IPS DF 6.9 (cell line): ENCODE measurements at places on chromosomes 7 and 10.

- H3K4me3 ChIP-seq = no peak overlapping the region
- no peaks in the 10 kb centered on the region for H3K4me1 ChIP-seq
- H3K27me3 ChIP-seq = no peaks in the 10 kb centered on the region
Measured at GRCh38 chr7:55242613-55243012, 122.5 kb upstream of the LANCL2 start.

GRCh38 chr7:46028246-46028645 is 107.2 kb upstream of the IGFBP3 start:
- no peak overlapping the region for H3K27ac ChIP-seq
- H3K27me3 ChIP-seq = no peaks in the 10 kb centered on the region
- H3K4me3 ChIP-seq = no peak overlapping the region
- no peaks in the 10 kb centered on the region for H3K36me3 ChIP-seq

DNA sequence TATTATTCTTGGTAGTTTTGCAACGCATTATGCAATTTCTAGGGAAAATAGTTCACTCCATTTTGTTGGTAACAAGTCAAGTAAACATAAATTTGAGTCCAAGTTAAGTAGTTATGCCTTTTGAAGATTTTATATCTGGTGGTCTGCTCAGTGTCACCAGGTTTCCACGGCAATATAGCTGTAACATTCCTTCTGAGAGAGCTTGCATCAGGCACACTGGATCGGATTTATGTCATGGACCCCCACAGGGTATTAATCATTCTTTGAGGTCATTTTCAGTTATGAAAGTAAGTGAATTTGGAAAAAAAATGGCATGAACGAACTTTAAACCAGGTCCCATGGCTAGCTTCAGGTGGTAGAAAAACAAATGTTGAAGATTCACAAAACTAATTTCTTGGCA is 136.3 kb downstream of the POLR1F start:
- DNase-seq = no peak
- no peaks in the 10 kb centered on the region for H3K27me3 ChIP-seq
- no peak overlapping the region for H3K4me3 ChIP-seq

DNA sequence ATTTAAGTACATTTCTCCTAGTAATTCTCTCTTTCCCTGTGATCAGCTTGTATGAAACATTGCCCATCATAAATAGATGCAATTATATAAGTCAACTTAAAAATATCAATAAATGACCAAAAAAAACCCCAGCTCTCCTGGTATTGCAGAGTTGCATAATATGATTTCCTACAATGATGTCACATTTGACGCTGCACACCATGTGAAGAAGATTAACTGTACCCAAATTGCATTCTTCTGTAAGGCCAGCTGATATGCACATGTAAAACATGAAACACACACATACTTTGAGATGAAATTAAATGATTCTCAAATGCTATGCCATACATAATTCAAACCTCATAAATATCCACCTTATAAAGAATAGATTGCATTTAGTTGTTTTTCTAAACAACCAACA is 115.5 kb downstream of the AGMO start:
- no peak for DNase-seq
- no peak overlapping the region for H3K4me3 ChIP-seq
- H3K36me3 ChIP-seq = no peaks in the 10 kb centered on the region
- no peak overlapping the region for H3K27ac ChIP-seq

- no peak overlapping the region for H3K27ac ChIP-seq
- no peaks in the 10 kb centered on the region for H3K36me3 ChIP-seq
- DNase-seq = no peak
- no peaks in the 10 kb centered on the region for H3K4me1 ChIP-seq
Measured at GRCh38 chr10:119368991-119369869, 161.9 kb downstream of the GRK5 start.

GRCh38 chr7:141664450-141664849 is 37.5 kb downstream of the DENND11 start:
- no peak overlapping the region for H3K4me3 ChIP-seq
- peaks cover 11% of the 10 kb centered on the region; the same call in 1 of the 2 replicates for H3K36me3 ChIP-seq
- H3K4me1 ChIP-seq = no peaks in the 10 kb centered on the region
- no peaks in the 10 kb centered on the region for H3K27me3 ChIP-seq

GRCh38 chr7:50739744-50740435 is 42.8 kb downstream of the GRB10 start:
- H3K27ac ChIP-seq = no peak overlapping the region
- H3K4me3 ChIP-seq = no peak overlapping the region
- H3K4me1 ChIP-seq = peaks cover 5% of the 10 kb centered on the region; the same call in 1 of the 2 replicates

- no peak for DNase-seq
- H3K27ac ChIP-seq = no peak overlapping the region
- H3K27me3 ChIP-seq = no peaks in the 10 kb centered on the region
- H3K4me1 ChIP-seq = peaks cover 3% of the 10 kb centered on the region; the same call in 1 of the 2 replicates
- H3K36me3 ChIP-seq = no peaks in the 10 kb centered on the region
- H3K4me3 ChIP-seq = no peak overlapping the region
Measured at GRCh38 chr7:90903841-90904240, 307.7 kb downstream of the CDK14 start.

- H3K27me3 ChIP-seq = no peaks in the 10 kb centered on the region
- H3K36me3 ChIP-seq = no peaks in the 10 kb centered on the region
Measured at GRCh38 chr7:105691680-105692564, 110.6 kb upstream of the EFCAB10 start.

- H3K4me1 ChIP-seq = no peaks in the 10 kb centered on the region
- H3K27ac ChIP-seq = no peak overlapping the region
- H3K4me3 ChIP-seq = no peak overlapping the region
- no peak for DNase-seq
Measured at GRCh38 chr10:71795248-71795647, 21.9 kb upstream of the VSIR start.

- H3K36me3 ChIP-seq = no peaks in the 10 kb centered on the region
- no peak overlapping the region for H3K4me3 ChIP-seq
- no peak overlapping the region for H3K27ac ChIP-seq
- H3K27me3 ChIP-seq = no peaks in the 10 kb centered on the region
Measured at GRCh38 chr10:43091846-43092245, 15.0 kb downstream of the RET start.

- no peak overlapping the region for H3K27ac ChIP-seq
- H3K4me3 ChIP-seq = no peak overlapping the region
- no peaks in the 10 kb centered on the region; the same call in 1 of the 2 replicates for H3K4me1 ChIP-seq
- H3K27me3 ChIP-seq = no peaks in the 10 kb centered on the region
- peak; percentile 91 for DNase-seq
- peaks cover 76% of the 10 kb centered on the region for H3K36me3 ChIP-seq
Measured at GRCh38 chr7:1473864-1474512, 14.7 kb upstream of the MICALL2 start.

- no peak overlapping the region for H3K27ac ChIP-seq
- no peak for DNase-seq
- H3K4me1 ChIP-seq = no peaks in the 10 kb centered on the region
- no peaks in the 10 kb centered on the region for H3K27me3 ChIP-seq
Measured at GRCh38 chr7:133290041-133290440, 37.2 kb downstream of the EXOC4 start.
